Epithelial cell of proximal tubule (primary cell): ENCODE measurements at places on chromosomes 5 and 9. TPM values are rescaled to one million over a fixed set of nuclear protein-coding genes. Genes with fewer than 3 reads are reported as not detected.

The PCDHGB7 gene
- total RNA-seq = 0.65 and 2.8 TPM in 2 replicates

- no peak for DNase-seq
These were observed 2.9 kb upstream of the SLC23A1 start for GRCh38 chr5:139386050-139386438.

The KLHL9 gene
- total RNA-seq = 13.1 and 16.8 TPM in 2 replicates

The MYMK gene
- total RNA-seq = not detected in 2 replicates

- DNase-seq = no peak
These were observed 184.5 kb downstream of the PDZD2 start for GRCh38 chr5:31823472-31823871.
